ENCODE measurements at places on chromosomes 3 and 15.

- no peak for DNase-seq
Measured at GRCh38 chr15:40958723-40959122, 5.5 kb downstream of the CHAC1 start.

DNA sequence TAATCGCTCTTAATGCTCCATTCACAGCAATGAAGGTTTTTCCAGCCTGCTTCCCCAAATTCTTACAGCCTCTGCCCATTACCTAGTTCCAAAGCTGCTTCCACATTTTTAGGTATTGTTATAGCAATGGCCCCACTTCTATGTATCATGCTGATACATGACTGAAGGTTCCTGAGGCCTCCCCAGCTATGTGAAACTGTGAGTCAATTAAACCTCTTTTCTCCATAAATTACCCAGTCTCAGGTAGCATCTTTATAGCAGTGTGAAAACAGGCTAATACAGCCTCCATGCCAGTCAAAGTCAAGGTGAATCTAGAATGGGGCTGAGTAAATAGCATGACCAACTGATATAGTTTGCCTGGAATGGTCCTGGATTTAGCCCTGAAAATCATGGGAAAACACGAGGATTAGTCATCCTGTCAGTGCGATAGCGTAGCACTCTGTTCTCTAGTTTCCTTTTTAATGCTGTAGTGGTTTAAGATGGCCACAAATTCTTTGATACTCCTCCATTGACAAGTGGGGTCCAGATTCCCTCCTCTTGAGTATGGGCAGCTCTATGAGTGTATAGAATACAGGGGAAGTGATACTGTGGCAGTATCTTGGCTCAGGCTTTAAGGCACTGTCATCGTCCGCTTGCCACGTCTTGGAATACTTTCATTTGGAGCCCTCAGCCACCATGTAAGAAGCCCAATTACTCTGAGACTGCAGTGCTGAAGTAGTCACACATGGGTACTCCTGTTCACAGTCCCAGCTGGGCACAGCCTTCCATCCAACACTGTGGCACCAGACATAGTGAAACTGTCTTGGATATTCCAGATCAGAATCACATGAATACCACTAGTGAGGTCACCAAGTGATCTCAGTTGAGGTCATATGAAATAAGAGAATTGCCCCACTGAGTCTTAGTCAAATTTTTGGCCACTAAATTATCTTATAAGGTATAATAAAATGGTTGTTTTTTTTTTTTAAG is 94.0 kb upstream of the PLCL2 start:
- no peak for DNase-seq

DNA sequence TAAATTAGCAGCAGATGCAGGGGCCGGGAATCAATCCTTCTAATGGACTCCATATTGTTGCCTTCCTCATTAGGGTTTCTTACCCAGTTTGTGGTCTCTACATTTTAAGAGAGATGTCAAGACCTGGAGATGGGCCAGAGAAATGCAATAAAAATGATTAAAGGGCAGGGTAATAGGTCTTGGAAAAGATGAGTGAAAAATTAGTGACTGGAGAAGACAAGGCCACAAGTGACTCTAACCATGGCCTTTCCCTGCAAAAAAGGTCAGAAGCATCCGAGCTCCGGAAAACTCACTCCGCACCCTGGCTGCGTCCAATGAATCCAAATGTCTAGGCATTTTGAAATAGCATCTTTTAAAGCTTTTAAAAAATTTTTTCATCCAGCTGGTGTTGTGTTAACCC is 152.8 kb downstream of the ARRDC4 start:
- DNase-seq: no peak

DNA sequence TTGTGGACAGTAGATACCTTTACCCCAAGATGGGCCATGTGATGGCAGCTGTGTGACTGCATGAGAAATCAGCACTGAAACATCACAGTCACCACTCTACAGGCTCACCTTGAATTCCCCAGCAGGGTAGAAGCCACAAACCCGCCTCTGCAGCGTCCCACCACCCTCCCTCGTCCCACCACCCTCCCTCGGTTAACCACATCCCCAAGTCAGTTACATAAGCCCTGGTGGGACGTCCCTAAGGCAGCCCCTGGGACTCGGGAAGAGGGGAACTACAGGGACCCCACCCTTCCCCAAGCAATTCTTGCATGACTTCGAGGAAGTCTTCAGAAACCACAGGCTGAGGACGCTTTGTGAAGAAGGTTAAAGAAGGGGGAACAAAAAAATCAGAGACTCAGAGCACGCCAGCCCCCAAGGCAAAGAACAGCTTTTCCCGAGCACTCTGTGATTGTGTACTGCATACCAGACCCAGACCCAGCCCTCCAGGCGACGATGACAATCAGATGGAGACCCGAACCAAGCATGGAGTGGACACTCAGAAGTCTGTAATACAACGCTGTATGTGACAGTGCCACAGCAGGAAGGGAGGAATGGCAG is 60.5 kb downstream of the SH3BP5 start:
- DNase-seq: peak; percentile 55

GRCh38 chr15:82178061-82178460 is 84.5 kb downstream of the EFL1 start:
- no peak for DNase-seq

- DNase-seq: no peak
Measured at GRCh38 chr3:149327156-149327555, 6.3 kb downstream of the TM4SF18 start.

- no peak for DNase-seq
Measured at GRCh38 chr3:53382106-53382505, 34.8 kb upstream of the DCP1A start.

GRCh38 chr3:123027292-123028232 is at the start of gene SEMA5B:
TSS of gene SEMA5B (minus strand) at chr3:123027763. CDS start at chr3:122961263, 66,500 bp downstream.
- no peak for DNase-seq

DNA sequence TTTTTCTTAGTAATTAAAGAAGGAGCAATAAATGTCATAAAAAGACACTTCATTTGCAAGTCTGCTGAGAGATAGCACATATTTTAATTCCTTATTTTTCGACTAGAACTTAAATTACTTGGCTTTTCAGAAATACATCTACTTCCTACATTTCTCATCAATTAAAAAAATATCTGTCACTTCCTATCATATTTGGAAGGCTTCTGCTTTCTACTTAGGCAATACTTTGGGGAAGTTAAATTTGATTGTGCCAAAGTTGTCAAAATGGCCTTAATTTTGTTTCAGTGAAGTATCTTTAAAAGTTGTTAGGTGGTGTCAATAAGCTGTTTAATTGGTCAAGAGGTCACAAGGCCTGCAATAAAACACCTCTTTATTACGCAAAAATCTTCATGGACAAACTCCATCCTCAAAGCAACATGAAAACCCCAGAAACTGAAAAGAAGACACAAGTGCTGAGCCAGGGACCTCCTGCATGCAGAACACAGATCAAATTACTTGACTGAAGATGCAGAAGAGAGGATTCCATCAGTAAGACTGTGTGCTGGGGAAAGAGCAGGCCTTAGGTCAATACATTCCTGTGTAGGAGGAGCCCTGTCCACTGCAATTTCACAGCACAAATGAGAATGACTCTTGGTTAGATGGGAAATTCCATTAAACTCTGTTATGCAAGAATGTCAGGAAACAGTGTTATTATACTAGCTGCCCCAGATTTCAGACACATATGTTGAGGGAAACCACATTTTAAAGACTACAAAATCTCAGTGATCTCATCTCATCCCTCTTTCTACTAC is 48.0 kb upstream of the FSTL1 start:
- DNase-seq: no peak

DNA sequence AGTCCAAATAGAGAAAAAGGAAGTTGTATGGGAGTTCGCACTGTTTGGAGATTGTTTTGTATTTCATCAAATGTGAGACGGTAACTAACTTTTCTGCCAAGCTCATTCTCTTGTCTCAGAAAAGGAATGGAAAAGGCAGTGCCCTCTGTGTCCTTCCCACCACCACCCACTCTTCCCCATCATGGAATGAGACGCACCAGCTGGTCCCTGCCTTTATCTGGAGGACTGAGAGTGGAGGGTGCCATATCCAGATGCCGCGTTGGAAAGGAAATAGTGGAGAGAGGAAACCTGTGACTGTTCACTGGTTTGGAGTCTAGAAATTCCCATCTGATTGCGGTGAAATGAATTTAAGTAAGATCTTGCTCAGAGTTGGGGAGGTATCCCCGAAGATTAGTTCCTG is 3.7 kb upstream of the CCK start:
- no peak for DNase-seq

DNA sequence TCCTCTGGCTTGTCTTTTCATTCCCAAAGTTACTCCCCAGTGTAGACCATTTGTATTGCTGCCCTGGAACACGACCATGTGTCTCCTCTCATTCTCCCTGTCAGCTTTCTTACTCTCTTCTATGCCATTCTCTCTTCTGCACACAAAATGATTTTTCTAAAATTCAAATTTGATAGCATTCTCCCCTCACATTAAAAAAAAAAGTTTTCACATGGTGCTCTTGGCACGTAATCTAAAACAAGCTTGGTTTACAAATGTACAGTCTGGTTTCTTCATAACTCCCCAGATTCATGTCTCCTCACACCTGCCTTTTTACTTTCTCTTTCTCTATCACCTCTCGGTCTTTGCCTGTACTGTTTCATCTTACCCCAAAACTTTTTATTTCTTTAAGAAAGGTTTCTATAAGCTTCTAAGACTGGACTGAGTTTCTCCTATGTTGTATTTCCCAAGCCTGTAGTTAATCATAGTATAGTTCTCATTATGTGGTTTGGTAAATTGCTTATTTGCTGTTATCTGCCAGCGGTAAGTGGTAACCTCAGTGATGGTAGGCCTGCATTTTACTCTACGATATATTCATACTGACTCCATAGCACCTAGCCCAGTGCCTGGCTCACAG is 31.2 kb downstream of the BCHE start:
- DNase-seq: no peak

DNA sequence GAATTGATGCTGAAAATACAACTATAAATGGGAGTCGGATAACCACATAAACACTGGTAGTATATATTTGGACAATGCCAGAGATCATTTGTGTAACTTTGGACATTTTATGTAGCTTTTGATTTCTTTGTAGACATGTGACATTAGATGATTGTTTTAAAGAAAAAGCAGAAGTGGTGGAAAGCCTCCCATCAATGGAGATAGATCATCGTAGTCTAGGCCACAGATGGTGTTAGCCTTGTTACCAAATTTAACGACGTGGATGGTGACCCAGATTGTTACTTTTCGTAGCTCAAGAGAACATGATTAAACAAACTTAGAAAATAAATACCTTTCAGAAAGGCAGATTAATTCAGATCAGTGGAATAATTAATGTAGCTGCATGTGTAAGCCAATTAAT is 8.8 kb downstream of the CACNA1D start:
- no peak for DNase-seq

DNA sequence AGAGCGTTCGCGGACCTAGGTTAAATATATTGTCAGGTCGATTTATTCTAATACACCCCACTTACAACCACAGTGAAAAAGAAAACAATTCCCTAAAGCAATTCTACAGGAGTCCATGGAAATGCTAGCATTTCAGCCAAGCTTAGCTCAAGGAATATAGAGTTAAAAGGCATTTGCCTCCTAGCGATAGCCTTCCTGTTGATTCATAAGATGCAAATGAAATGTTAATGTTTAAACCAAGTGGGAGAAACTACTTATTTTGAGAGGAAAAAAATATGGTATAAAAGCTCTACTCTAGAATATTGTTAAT is 1.7 kb upstream of the ALCAM start:
- no peak for DNase-seq

GRCh38 chr3:50267280-50267913 is 1.6 kb upstream of the SEMA3B start:
- no peak for DNase-seq

DNA sequence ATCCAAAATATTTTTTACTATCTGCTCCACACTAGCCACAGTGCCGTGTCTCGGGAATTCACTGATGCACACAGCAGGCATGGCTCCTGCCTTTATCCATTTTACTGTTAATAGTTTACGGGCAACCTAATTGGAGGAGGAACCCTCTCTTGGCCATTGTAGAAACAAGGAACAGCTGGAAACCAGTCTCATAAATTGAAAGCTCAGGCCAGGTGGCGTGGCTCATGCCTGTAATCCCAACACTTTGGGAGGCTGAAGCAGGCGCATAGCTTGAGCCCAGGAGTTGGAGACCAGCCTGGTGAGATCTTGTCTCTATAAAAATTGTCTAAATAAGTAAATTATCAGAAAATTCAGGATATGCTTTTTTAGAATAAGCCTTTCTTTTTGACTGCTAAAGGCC is 39.0 kb downstream of the IL5RA start:
- DNase-seq: no peak

GRCh38 chr15:70062321-70062956 is 35.3 kb downstream of the TLE3 start:
- DNase-seq: no peak

DNA sequence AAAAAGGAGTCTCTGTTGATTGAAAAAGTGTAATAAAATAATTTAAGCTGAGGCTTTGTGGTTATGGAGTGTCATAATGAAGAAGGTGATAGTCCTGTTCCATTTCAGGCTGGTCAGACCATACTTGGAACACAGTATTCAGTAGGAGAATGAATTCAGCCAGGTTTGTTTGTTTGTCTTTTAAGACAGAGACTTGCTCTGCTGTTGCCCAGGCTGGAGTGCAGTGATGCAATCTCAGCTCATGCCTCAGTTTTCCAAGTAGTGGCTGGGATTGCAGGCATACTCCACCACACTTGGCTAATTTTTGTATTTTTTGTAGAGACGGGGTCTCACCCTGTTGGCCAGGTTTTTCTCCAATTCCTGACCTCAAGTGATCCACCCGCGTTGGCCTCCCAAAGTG is 33.5 kb downstream of the IQGAP1 start:
- DNase-seq: no peak

GRCh38 chr3:99351122-99351521 is 287.3 kb upstream of the COL8A1 start:
- DNase-seq: no peak

DNA sequence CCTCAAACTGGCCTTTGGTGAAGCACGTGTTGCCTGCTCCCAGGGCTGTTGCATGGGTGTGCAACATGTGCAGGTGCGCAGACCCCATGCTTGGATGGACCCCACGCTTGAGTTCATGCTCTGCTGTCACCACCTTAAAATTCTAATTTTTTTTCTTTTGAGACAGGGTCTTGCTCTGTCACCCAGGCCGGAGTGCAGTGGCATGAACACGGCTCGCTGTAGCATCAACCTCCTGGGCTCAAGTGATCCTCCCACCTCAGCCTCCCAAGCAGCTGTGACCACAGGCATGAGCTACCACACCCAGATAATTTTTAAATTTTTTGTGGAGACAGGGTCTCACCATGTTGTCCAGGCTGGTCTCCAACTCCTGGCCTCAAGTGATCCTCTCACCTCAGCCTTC is 9.1 kb upstream of the IGDCC3 start:
- no peak for DNase-seq

GRCh38 chr15:36917411-36918267 is 182.7 kb downstream of the MEIS2 start:
- DNase-seq: no peak

- no peak for DNase-seq
Measured at GRCh38 chr3:18725668-18726407, 300.7 kb upstream of the SATB1 start.

DNA sequence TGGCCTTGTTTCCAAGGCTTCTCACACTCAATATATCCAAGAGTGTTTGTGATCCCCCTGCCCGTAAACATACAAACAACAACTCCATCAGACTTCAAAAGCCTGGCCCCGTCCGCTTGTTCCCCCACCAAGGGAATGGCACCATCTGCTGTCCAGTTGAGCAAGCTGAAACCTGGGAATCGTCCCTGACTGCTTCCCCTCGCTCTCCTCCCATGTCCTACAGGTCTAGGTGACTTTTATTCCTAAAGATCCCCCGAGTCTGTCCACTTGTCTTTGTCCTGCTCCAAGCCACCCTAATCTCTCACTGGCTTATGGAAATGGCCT is 27.9 kb upstream of the FAM174B start:
- DNase-seq: no peak

Measured in activated CD4-positive, alpha-beta T cell treated with anti-CD3 and anti-CD28 coated beads for 24 hours (primary cell).